ENCODE measurements at places on chromosomes 3 and 15.

DNA sequence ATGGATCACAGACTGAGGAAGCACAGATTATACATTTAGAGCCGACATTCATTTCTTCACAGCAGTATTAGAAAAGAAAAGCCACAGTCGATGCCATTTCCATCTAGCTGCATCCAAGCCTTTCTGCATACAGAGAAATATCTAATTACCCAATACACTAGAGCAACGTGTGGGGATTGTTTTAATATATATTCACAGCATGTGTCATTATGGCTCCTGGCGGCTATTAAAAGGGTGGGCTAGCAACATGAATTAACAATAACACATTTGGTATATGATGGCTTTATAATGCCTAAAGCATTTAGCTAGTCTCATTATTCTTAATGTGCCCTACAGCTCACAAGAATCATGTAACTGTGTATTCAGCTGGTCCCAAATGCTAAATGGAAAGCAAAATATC is 1030.5 kb downstream of the FHIT start:
- no peak for DNase-seq

DNA sequence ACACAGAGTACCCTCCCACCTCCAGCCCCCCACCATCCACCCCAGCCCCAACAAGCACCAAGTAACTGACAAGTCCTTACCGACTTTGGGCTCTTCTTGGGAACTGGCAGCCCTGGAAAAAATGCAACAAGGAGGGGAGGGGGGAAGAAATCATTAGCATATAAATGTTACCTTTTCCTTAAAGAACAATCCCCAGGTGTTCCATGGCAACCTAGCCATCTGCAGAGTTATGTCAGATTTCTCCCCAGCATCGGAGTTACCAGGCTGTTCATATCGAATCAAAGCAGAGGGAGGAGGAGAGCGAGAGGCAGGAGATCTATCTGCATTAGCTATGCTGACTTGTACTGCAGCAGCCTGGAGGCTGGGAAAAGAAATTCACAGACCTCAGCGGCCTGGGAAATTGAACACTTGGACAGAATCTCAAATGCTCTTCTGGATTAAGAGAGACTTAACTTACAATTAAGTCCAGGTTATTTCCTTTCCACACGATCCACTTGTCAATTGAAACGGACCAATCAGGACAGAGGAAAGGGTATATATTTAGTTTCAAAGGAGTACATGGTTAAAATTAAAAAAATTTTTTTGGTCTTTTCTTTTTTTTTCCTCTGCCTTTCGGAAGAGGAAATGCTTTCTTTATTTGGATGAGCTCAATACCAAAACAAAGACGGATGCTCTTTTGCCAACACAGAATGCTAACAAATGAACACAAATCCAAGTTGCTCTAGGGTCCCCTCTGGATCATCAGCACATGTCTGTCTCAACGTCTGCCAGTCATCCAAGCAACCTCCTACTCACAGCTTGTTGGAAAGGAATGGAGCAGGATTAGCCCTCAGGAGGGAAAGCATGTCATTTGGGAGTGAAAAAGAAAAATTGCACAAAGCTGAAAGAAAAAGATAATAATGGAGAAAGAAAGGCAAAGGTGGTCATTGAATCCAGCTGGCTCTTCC is 637.1 kb downstream of the MAGI1 start:
- DNase-seq = no peak

DNA sequence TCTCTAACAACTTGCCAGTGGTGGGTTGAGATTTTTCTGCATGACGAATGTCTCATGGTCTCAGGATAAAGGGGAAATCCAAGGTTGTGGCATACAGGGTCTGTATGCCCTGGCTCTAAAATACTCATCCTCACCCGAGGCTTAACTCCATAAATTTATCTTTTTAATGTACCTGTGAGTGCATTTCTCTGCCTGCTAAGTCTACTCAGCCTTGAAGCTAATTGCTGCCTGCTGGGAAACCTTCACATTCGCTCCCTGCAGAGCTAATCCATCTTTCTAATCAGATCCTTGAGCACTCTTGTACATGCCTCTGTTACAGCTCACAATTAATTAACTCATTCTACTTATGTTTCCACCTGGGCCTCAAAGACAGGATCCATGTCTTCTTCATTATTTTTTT is 93.8 kb downstream of the CMSS1 start:
- no peak for DNase-seq

DNA sequence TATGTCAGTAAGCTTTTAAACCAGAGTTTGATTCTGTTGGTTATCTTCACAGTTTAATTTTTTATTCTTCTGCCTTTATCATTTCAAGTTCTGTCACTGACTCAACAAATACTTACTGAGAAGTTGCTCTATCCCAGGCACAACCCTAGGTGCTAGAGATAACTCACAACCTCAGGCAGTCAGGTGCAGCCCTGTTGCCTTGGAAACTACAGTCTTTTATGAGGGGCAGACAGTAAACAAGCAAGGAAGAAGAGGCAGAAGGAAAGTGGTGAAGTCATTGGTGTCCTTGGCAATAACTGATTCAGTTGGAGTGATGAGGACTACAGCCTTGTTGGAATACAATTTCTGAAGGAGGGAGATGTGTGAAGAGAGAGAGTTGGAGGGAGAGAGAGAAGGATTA is 142.1 kb upstream of the LRTM1 start:
- DNase-seq = no peak

- DNase-seq = no peak
These were observed 13.9 kb downstream of the TYRO3 start for GRCh38 chr15:41572866-41573265.

DNA sequence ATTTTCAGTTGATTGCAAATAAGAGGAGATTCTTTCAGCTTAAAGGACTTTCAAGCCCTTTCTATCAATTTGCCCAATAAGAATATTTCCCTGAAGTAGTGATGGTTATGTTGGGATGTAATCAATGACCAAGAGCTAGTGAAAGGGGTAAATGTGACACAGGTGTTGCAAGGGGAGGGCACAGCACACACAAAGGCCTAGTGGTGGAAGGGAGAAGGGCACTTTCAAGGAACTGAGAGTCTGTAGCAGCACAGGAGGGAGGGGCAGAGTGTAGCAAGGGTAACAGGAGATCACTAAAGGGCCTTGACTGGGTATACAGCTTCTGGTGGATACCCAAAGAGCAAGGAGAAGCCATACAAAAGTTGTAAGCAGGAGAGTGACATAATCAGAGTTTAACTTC is 217.8 kb upstream of the ARHGEF26 start:
- no peak for DNase-seq

GRCh38 chr3:37250435-37250834 is 76.1 kb upstream of the LRRFIP2 start:
- no peak for DNase-seq

- no peak for DNase-seq
These were observed 203.8 kb downstream of the TCF12 start for GRCh38 chr15:57122080-57122840.

- no peak for DNase-seq
These were observed 22.9 kb downstream of the CTXND1 start for GRCh38 chr15:80228959-80229610.

DNA sequence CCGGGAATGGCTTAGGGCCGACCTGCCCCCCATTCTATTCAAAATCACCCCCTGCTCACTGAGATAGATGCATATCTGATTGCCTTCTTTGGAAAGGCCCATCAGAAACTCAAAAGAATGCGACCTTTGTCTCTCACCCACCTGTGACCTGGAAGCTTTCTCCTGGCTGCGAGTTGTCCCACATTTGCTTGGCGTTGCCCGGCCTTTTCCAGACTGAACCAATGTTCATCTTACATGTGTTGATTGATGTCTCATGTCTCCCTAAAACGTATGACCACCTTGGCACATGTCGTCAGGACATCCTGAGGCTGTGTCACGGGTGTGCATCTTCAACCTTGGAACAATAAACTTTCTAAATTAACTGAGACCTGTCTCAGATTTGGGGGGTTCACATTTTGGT is 3.4 kb upstream of the MUC20 start:
- no peak for DNase-seq

GRCh38 chr15:87753539-87753938 is 503.0 kb downstream of the NTRK3 start:
- no peak for DNase-seq

DNA sequence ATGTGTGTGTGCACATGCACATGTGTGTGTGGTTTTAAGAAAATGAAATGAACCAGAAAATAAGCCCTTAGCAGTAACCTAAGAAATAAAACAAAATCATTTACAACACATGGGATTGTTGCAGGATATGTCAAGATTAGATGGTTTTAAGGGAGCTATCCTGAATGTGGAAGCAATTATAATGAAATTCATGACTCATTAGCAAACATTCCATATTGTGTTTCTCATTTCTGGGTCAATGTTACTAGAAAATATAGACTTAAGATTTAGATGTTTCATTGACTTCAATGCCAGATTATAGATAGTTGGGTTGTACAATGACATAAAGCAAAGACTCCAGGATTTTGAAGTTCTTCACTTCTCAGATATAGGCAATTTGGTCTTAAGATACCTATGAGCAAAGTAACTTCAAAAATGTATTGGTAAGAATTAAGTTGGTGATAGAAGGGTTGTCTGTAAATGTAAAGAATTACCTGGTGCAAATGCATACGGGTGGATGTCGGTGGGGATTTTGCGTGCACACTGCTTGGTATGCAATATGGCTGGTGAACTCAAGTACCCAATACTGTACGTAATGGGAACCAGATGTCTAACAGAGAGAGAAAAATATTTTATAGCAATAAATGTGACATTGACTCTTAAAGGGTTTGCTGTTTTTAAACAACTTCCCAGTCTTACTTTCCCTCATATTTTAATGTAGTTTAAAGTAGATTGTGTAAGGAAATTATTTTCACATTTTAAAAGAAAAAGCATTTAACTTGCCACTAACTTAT is 53.9 kb upstream of the NR2F2 start:
- DNase-seq = no peak

DNA sequence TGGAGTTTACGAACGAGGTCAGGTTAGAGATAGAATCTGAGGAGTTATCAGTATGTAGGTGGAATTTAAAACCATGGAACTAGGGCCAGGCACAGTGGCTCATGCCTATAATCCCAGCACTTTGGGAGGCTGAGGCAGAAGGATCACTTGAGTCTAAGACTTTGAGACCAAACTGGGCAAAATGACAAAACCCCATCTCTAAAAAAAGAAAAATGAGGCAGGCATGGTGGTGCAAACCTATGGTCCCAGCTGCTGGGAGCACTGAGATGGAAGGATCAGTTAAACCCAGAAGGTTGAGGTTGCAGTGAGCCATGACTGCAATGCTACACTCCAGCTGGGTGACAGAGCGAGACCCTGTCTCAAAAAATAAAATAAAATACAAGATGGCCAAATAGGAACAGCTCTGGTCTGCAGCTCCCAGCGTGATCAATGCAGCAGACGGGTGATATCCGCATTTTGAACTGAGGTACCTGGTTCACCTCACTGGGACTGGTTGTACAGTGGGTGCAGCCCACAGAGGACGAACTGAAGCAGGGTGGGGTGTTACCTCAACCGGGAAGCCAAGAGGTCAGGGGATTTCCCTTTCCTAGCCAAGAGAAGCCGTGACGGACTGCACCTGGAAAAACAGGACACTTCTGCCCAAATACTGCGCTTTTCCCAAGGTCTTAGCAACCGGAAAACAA is 33.3 kb downstream of the ZMAT3 start:
- no peak for DNase-seq

DNA sequence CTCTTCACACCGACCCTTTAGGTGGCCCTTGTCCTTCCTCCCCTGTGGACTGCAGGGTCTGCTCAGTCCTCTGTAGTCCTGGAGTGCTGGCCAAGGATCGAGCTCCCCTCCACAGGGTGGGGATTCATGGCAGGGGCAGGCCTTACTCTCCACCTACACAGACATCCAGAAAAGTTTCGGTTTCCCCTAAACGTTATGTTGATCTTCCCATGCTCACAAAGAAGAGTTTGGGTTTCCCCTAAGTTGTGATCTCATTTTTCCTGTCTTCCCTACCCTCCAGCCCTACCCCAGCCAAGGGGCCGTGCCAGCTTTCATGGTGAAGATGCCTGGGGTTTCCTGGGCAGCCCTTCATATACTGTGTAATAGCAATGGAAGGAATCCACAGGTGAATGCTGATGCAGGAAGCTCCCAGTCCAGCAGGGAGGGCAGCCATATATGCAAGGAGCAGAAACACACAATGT is 10.3 kb downstream of the STOML1 start:
- no peak for DNase-seq

GRCh38 chr3:98359993-98360675 is 6.5 kb downstream of the OR5K4 start:
- DNase-seq = no peak

DNA sequence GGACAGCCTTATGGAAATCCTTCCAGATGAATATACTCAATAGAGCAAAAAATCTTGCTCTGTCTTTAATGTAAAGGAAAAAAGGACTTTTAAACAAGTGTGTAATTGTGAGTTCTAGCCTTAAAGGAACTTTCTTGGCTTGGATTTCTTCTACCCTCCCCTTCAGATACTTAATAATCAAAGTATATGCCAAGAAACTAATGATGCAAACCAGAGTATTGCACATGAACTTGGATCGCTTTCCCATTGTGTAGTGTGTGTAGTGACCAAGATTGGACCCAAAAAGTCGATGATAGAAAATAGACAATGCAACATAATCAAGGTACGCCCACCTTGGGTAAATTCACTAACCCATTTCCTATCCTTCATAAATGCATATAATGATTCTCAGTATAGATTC is 123.8 kb downstream of the TIGIT start:
- no peak for DNase-seq

DNA sequence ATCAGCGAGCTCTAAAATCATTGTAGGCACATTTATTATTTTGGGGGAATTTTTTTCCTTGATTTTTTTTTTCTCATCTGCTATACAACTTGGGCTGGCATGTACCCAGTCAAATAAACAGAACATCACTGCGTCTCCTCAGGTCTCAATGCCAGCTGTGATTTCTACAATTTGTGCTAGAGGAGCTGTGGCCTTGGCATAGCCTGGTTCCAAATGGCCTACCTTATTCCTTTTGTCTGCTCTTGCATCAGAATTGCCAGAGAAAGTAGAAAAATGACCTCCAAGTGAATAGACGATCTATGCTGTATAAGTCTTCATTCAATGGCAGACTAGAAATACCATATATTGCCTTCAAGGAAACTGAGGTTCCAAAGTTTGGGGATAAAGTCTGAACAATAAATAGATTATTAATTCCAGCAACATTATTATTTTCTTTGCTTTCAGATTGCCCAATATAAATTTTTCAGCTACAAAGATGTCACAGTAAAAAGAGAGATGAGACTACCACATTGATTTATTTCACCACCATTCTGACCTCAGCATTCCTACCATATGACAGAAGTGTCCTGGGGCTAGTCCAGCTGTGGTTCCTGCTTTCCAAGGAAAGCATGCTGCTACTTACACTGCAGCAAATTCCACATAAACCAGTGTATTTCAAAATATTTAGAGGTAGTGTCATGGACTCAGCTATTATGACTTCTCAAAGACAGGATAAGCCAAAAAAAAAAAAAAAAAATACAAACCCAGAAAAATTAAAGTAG is 493.9 kb upstream of the ZNF385D start:
- no peak for DNase-seq

- DNase-seq = no peak
These were observed 300.4 kb upstream of the RASGRP1 start for GRCh38 chr15:38864827-38865581.

GRCh38 chr3:119647843-119648575 is 12.4 kb downstream of the POPDC2 start:
- DNase-seq = no peak
